ENCODE measurements at places on chromosomes 2 and 18.

DNA sequence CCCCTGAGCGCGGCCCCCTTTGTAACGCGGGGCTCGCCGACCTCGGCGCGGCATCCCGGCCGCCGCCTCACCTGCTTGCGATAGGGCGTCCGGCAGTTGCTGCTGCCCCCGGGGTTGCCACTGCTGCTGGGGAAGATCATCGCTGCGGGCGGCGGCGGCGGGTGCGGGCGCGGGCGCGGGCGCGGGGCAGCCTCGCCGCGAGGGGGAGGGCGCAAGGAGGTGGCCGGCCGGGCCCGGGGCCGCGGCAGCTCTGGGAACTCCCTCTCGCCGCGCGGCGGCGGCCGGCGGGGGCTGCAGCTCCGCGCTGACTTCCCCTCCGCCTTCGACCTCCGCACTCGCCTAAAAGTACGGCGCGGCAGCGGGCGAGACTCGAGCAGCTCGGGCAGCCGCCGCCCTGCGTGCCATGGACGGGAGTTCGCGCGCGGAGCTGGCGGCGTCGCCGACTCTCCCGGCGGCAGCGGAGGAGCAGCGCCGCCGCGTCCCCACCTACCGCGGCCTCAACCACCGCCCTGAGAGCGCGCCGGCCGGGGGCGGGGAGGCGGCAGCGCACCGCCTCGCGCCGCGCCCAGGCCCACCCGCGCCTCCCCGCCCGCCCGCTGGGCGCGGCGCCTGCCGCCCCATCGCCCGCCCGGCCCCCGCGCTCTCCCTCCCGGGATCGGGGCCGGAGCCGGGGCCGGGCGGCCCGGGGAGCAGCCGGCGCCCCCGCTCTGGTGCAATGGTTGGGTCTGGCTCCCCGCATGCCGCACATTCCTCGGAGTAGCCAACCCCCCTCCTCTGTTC, 86.0 kb downstream of the RBMS1 start:
- DNase-seq = peak; percentile 77

- DNase-seq = no peak
Observed at GRCh38 chr2:44938287-44939105, 3.0 kb upstream of the SIX3 start.

- peak; percentile 34 for DNase-seq
Observed at GRCh38 chr2:183224948-183225347, 100.7 kb downstream of the NUP35 start.

GRCh38 chr18:3230401-3231334, 10.9 kb upstream of the MYOM1 start:
- DNase-seq = no peak

DNA sequence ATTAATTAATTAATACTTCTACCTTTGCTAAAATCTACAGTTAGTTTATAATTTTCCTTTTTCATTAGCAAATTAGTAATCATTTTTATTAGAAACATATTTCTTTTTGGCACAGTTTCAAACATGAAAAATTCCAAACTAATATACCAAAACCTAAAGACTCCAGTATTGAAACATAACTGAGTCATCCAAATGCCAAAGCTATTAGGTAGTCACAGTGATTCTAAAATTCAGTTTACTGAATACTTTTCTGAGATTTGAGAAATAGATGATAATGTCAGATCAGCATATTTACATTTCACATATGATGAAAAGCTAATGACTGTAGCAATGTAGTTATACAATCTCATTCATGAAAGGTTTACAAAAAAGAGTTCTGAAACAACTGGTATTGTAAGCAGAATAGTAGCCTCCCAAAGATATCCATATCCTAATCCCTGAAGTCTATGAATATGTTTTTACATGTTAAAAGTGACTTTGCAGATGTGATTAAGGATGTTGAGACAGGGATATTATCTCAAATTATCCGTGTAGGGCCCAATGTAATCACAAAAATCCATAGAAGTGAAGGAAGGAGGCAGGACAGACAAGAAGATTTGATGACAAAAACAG, 680.2 kb upstream of the CHAC2 start:
- DNase-seq = no peak

- no peak for DNase-seq
Observed at GRCh38 chr2:239250216-239251081, 150.4 kb downstream of the HDAC4 start.

DNA sequence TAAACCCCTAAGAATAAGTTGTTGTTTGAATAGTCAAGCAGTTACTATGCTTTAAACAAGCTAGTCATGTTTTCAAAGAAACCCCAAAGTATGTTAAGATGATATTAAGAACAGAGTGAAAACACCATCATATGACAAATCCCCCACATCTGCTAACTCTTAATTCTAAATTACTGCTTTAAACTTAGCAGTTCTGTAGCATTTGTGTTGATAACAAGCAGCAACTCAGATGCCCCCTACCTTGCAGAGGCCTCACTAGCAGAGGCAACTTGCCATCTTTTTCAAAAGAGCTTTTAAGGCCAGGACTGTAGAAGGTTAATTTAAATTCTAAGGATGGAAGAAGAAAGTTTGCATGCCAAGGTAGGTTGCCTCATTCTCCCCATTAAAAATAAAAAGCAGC, 376.2 kb downstream of the SETBP1 start:
- DNase-seq = no peak

DNA sequence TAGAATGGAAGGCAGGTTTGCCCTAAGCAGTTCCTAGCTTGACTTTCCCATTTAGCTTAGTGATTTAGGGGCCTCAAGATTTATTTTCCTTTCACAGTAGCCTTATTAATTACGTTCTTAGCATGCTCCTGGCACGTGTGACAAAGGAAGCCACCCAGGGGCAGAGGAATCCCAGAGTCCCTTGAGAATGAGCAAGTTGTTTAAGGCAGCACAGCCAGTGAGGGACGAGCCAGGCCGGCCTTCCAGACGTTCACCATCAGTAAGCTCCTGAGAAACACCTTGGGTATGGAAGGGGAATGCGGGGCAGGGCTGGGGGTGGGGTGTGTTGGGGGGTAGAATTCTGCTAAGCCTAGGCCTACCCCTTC, 76.3 kb downstream of the SOWAHC start:
- DNase-seq = no peak

DNA sequence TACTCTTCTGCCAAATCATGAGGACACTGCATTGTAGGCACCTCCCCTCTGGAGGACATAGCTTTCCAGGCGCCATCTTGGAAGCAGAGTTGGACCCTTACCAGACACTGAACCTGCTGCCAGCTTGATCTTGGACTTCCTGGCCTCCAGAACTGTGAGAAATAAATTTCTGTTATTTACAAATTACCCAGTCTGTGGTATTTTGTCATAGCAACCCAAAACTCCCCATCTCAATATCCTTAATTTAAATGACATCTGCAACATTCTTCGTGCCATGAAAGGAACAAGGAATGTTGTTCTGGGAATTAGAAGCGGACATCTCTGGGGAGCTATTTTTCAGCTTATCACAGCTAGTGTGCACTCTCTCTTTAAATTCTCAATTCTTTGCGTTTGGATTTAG, 57.4 kb upstream of the CHRNA1 start:
- DNase-seq = no peak

- no peak for DNase-seq
Observed at GRCh38 chr2:30684516-30684915, 122.7 kb downstream of the CAPN13 start.

DNA sequence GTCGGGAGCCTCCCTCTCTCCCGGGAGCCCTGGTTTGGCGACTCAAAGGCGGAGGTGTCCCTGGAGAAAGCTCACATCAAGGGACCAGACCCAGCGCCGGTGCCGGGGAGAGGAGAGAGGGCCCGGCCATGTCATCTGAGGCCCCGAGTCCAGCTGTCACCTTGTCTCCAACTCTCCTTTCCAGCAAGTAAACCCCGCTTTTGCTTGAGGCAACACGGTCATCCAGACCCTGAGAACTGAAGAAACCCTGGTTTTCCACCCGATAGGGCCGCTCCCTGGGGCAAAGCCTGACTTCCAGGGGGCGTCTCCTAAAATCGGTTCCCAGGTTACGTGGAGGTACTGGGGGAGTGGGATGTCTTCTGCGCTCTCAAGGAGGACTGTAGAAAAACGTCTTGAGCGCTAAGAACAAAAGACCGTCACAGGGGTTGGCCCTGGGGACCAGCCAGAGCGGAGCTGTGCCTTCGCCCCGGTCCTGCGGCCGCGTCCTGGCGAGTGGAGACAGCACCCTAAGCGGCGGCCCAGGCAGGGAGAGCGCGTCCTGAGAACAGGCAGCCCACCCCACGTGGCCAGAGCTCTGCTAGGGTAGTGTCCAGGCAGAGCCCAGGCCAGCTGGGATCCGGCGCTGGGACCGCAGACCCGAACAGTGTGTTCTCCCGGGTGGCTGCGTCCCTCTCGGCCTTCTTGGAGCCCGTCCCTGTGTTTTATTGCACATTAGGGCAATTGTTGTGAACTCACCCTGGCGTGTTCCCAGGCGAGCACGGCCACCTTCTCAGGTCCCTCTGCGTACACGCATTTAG, 55.7 kb downstream of the TMEM18 start:
- DNase-seq = no peak

DNA sequence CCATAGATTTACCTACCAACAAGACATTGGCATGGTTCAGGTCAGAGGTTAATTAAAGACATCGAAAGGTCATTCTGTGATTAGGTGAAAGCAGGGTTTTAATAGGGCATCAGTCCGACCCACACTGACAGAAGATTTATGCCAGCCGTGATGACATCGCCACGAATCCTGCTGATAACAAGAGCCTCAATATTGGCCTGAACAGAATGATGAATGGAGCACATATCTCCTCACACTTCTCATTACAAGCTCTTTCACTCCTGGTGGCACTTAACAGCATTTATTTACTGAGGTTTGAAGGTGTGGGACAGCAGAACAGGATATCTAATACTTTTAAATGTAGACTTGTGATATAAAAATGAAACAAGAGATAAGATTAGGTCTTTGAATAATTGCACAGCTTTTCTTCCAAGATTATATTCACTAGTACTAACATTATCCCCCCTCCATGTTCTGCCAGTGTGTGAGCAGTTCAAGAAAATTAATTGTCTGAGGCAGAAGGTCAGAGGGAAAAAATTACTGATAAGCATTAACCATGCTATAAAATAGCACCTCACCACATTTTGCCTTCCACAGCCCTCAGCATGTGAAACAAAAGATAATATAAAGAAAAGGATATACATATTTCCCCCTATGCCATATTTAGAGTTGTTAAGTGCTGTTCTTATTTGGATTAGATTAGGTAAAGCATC, 23.1 kb upstream of the INSIG2 start:
- no peak for DNase-seq

GRCh38 chr2:133839677-133840076, 271.4 kb upstream of the NCKAP5 start:
- no peak for DNase-seq

DNA sequence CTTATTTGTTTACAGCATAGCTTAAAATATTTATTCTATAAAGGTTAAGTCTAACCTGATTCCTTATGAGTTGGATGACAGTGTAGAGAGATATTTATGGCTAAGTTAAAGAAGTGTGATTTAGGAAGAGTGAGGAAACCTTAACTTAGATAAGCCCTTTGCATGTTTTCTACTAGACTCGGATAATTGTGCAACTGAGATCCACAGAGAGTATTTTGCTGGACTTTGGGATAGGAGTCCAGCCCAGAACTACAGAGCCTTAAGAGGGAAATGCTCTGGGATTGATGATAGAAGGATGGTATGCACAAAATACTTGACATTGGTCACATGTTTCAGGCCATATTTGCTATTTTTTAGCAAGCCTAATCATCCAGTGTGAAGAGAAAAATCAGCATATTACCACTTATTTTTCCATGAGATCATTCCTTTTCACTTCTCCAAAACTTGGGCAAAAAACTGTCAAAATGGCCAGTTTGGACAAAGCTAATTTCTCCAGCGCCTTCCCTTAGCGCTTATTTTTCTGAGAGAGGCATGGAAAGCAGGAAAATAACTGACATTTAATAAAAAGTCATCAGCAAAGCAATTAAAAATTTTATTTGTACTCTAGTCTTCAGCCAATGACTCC, 3.1 kb downstream of the CD28 start:
- DNase-seq = no peak

GRCh38 chr2:232273903-232274643, 104.5 kb upstream of the ALPP start:
- DNase-seq = peak; percentile 31

GRCh38 chr2:189511210-189511959, 69.2 kb downstream of the SLC40A1 start:
- no peak for DNase-seq

DNA sequence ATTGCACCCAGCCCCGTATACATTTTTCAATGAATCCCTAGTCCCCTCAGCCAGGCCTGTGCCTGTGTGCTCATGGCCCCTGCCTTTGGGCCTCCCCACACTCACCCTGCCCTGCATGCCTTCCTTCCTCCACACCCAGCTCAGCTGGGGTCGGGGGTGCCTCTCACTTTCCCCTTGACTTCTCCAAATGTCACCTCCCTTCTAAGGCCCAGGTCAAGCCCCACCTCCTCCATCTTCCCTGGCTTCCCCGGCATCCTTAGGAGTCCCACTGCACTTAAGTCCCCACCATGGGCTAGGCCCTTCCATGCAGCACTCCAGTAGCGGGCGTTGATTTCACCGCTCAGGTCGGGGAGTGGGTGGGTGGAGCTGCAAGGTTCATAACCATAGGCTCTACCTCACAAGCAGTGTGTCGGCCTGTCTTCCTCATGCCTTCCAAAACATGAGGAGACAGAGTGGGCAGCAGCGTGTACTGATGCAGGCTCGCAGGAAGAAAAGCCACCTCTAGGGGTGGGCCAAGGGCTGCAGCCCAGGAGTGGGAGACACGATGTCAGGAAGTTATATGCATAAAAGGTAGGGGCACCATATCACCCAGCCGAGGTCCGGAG, 47.7 kb downstream of the DNMT3A start:
- no peak for DNase-seq

- no peak for DNase-seq
Observed at GRCh38 chr18:79904357-79905147, 46.9 kb downstream of the SLC66A2 start.

GRCh38 chr2:200761266-200761665, 50.4 kb upstream of the BZW1 start:
- no peak for DNase-seq

DNA sequence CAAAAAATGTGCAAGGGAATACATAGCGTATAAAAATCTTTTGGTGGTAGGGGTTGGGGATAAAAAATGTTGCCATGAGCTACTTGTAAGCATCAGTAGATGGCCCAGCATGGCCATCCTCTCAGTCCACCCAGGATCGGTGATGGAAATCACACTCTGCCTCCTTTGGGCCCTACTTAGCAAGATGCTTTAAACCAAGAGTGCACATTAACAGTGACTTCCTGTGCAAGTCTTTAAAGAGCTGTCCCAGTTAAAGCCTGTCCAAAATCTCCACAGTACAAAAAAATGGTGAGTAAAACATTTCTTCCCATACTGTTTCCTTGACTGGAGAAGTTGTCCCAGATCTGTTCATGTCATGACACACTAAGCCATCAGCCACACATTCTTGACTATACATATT, 18.0 kb downstream of the ANKRD44 start:
- DNase-seq = no peak

- no peak for DNase-seq
Observed at GRCh38 chr18:55477860-55478581, 110.0 kb downstream of the TCF4 start.

Data from right hindlimb (tissue), 1 donor.